Right ventricle myocardium inferior (tissue), 1 donor: ENCODE measurements at places on chromosomes 5 and 9.

DNA sequence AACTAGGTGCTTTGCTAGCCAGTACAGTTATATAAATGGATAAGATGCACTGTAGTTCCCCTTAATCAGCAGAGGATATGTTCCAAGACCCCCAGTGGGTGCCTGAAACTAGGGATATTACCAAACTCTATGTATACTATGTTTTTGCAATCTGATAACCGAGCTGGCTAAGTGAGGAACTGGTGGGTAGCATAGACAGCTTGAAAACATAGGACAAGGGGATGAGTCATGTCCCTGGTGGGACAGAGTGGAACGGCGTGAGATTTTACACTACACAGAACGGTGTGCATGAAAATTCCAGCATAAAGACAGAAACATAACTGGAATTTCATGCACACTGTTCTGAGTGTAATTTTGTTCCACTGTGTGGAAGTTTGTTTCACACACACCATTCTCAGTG, 86.9 kb downstream of the BASP1 start:
- DNase-seq: no peak

DNA sequence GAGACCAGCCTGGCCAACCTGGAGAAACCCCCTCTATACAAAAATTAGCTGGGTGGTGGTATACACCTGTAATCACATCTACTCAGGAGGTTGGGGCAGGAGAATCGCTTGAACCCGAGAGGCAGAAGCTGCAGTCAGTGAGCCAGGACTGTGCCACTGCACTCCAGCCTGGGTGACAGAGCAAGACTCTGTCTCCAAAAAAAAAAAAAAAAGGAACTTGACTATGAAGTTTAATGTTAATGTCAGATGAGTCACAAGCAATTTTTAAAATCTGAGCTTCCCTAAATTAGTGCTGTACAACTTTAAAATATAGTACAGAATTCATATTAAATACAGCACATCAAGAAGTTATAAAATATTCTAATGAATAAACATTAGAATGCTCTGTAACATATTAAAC, 1.5 kb downstream of the MEIKIN start:
- DNase-seq: no peak

GRCh38 chr5:174189654-174190541, 144.4 kb downstream of the NSG2 start:
- no peak for DNase-seq

GRCh38 chr5:5598547-5599113, 176.2 kb downstream of the ICE1 start:
- DNase-seq: no peak

DNA sequence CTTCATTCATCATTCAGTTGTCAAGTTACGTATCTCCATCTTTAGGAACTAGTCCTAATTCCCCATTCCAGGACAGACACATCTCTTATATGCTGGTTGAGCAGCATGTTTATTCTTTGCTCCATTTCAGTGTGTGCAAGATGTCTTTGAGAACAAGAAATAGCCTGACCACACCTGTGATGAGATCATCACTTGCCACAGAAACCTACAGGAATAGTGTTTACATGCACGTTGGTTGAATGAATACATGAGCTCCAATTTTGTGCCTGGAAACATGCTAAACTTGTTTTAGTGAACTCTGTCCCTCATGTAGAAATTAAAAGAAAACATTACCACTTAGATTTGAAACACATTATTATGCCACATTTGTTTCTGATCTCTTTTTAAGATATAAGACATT, 489.1 kb downstream of the CDH18 start:
- DNase-seq: no peak

GRCh38 chr5:71738662-71739361, 19.7 kb downstream of the CARTPT start:
- DNase-seq: no peak
